ENCODE measurements at places on chromosomes 1 and 21.

DNA sequence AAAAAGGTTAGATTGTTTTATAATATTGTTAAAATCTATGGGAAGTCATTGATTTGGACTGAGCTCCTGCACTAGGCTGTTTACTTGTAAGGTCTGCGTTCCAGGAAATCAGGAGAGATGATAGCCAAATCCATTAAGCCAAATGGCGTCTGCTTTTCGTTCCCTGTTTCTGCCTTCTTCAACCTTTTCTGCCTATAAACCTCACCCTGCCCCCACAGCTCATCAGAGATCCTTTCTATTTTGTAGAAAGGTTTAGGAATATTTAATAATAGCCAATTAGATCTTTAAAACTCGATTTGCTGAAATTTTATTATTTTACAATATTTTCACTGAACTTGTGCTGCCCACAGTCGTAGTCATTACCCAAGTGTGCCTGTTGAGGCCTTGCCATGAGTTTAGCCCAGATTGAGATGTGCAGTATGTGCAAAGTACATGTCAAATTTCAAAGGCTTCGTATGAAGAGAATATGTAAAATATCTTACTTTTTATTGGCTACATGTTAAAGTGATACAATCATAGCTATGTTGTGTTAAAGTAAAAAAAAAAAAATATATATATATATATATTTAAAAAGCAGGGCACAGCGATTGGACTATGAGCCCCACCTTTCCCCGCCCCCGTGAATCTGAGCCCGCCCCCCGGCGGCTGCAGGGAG is 444 bp upstream of the IARS2 start:
- DNase-seq, result no peak

DNA sequence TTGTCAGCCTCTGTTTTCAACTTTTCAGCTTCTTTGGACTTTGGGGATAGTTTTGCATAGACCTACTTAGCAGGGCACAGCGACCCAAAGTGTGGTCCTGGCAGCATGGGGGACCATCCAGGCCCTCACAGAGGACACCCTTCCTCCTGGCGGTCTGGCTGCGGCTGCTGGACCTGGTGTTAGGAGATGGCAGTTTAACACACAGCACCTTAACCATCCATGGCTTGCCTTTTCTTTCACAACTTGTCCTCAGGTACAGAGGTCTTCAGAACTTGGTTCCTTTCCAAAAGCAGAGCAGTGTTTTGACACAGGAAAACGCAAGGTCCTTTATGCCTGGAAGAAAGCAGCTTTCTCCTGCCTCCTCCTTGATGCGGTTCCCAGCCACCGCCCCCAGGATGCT is 68.1 kb downstream of the RHOU start:
- DNase-seq, result no peak

DNA sequence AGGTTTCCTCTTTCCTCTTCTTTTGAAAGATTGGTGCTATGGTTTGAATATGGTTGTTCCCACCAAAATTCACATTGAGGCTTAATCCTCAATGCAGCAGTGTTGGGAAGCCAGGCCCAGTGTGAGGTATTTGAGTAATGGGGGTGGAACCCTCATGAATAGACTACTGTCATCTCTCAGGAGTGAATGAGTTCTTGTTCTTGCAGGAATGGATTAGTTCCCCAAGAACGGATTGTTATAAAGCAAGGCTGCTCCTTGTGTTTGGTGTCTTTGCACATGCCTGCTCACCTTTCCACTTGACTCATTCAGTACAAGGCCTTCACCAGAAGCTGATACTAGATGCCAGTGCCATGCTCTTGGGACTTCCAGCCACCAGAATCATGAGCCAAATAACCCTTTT is 223.2 kb downstream of the BACH1 start:
- DNase-seq, result no peak

DNA sequence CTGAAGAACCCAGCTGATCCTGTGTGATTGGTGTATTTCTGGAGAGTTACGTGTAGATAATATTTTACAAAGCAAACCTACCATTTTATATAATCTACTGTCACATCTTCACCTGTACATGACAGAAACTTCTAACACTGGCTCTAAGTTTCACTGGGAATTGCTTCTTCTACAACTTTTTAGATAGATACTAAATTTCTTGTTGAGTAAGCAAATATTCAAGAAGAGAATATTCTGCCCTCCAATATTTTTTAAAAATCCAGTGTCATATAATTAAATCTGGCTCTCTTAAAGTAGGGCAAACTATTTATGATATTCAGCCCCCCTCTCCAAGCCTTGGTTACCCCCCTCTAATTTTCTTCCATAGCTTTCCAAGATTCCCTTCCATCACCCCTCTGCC is 50.1 kb downstream of the MROH9 start:
- no peak for DNase-seq

DNA sequence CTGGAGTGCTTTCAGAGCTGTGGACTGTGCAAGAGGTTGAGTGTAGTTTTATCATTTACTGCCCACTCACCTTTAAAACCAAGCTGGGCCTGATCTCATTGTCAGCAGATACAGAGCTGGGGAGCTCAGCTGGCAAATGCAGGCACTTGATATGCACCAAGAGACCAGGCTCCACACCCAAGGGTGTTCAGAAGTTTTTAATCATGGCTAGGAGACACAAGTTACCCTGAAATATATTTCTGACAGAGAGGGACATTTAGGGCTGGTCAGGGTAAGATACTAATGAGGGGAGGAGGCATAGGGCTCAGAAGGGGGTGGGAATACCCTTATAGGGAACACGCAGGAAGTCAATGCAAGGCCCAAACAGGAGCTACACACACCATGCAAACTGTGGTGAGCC is 153.7 kb downstream of the ELAVL4 start:
- DNase-seq, result no peak

GRCh38 chr1:84722794-84723193 is 32.5 kb upstream of the SSX2IP start:
- no peak for DNase-seq

All from central memory CD4-positive, alpha-beta T cell (primary cell).